ENCODE measurements at places on chromosomes 1 and 21.

GRCh38 chr1:35947547-35947946, 16.6 kb downstream of the AGO3 start:
- DNase-seq = no peak

GRCh38 chr1:58619286-58620054, 42.4 kb upstream of the TACSTD2 start:
- DNase-seq = no peak

- DNase-seq = no peak
These were observed 266.2 kb downstream of the FOXD2 start for GRCh38 chr1:47703981-47704596.

- no peak for DNase-seq
These were observed 129.3 kb upstream of the PLPPR5 start for GRCh38 chr1:99133756-99134500.

- no peak for DNase-seq
These were observed 3.0 kb downstream of the HSD3B1 start for GRCh38 chr1:119510046-119510445.

DNA sequence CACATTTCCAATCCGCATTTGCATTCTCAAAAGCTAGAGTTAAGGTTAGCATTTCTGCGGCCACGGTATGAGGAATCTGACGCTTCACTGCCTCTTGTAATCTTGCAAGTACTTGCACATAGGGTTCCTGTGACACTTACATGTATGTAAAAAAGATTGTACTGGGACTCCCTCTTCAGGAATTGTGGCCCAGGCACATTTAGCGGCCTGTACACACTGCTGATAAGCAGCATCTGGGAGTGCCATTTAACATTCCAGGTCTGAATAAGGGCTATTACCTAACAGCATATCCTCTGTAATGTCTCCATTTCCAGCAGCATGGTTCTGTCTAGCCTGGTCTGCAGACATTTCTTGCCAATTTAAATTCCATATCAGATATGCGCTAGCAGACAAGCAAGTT, 75.7 kb downstream of the AXDND1 start:
- no peak for DNase-seq

GRCh38 chr1:5297180-5297885, 642.9 kb downstream of the AJAP1 start:
- no peak for DNase-seq

DNA sequence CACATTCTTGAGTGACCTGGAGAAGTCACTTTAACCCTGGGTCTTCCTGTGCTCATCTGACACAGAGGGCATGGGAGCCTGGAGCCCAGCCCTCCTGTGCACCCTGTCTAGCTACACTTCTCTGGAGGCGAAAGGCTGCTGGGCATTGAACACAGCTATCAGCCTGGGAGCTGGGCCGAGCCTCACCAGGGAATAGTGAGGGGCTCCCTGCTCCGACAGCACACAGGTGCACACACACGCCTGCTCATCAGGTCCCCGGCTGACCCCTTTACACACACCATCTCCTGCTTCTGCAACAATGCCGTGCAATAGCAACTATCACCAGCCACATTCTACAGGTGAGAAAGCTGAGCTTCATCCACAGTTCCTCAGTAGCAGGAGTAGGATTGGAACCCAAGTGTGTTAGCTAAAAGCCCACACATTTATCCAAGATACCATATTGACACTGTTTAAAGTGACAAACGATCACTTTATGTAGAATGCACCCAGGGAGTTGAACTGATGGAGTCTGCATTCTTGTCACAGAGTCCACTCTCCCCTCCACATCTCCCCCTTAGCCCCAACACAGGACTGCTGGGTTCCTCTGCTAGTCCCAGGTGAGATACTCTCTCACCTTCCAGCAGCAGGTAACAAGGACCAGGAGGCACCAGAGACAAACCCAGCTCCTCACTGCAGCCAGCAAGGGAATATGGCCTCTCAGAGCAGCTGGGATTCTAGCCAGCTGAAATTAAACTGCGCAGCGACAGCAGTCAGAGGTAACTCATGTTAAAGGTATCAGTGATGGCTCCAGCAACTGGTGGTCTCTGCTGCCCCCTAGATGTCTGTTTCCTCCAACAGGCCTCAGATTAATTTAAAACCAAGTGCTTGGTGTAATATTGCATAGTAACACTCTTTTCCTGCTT, 18.3 kb upstream of the CAPN8 start:
- peak; percentile 18 for DNase-seq

DNA sequence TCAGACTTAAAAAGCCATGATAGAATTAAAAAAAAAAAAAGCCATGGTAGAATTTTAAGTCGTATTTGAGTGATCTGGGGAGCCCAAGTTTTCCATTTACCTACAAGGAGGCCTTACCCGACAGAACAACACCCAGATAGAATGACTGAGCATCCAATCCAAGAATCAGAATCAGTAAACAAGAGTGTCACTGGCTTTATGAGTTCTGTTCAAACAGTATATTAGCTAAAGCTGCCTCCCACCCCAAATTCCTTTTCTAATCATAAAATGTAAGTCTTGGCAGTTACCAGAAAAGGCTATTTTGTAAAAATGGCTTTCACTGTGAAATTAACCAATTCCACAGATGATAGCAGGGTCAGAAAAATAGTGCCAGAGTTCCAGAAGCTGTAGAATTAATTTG, 1.2 kb downstream of the GTF2B start:
- no peak for DNase-seq

GRCh38 chr1:5839161-5839880, 152.9 kb downstream of the NPHP4 start:
- no peak for DNase-seq

GRCh38 chr21:41168391-41169257, 664 bp downstream of the BACE2 start:
- DNase-seq = no peak

DNA sequence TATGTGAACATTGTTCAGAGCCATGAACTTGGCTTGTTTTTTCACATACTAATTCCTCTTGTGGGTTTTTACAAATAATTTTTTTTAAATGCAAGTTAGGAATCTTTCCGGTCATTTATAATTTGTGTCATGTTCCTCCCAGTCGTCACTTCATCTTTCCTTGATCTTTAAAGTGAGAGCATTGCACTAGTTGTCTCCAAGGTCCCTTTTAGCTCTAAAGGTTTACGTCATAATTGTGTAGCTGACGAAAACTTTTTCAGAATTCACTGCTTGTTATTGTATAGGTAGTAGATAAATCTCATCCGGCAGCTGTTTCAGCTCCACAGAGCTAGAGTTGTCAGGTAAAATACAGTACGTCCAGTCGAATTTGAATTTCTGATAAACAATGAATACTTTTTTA, 33.6 kb downstream of the SOAT1 start:
- no peak for DNase-seq

GRCh38 chr1:173995475-173995874, 26.7 kb downstream of the RC3H1 start:
- DNase-seq = no peak

- DNase-seq = no peak
These were observed 14.5 kb downstream of the GNB1 start for GRCh38 chr1:1876335-1876930.

GRCh38 chr1:11187000-11187399, 2.2 kb upstream of the ANGPTL7 start:
- no peak for DNase-seq

- no peak for DNase-seq
These were observed 27.0 kb downstream of the PLPP3 start for GRCh38 chr1:56552349-56552748.

GRCh38 chr1:153769221-153769620, 6.0 kb upstream of the SLC27A3 start:
- no peak for DNase-seq

DNA sequence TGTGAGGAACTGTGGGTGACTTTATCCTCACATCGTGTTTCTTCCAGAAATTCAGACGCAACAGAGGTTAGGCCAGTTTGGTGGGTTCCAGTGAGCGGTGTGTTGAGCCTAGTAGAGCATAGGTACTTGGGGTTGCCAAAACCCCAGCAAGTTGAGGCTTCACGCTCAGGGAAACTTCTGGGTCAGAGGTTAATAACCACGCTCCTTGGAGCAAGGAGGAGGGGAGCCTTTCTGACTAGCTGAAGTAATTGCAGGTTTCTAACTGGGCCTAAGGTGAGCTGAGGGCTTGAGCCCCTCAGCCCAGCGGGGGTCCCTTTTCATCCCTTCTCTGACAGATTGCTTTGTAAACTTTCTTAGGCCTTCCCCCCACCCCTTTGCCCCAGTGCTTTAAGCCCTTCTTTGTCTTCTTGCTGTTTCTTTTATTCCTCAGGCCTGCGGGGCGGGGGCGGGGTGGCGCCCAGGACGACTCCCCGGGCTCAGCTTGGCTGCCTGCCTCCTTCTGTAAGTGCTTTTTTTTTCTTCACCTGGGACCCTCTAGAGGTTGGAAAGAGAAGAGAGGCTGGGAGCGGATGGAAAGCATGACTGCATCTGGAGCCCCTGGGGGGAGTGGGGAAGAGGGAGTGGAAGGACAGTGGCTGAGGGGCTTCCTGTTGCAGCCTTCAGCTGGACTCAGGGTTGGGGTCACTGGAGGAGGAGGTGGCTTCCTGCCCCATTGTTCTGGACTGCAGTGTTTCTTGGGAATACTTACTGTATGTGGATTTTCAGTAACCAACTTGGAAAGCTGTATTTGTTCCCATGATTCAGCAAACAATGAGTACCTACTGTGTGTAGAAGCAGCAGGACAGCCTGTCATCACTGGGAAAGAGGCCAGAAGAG, 1.3 kb upstream of the ZNF436 start:
- no peak for DNase-seq

GRCh38 chr21:34915364-34915841, 133.7 kb downstream of the RUNX1 start:
- DNase-seq = no peak

GRCh38 chr1:213858581-213858980, 129.2 kb upstream of the PROX1 start:
- no peak for DNase-seq

GRCh38 chr1:232260861-232261260, 369.1 kb downstream of the SIPA1L2 start:
- DNase-seq = no peak

DNA sequence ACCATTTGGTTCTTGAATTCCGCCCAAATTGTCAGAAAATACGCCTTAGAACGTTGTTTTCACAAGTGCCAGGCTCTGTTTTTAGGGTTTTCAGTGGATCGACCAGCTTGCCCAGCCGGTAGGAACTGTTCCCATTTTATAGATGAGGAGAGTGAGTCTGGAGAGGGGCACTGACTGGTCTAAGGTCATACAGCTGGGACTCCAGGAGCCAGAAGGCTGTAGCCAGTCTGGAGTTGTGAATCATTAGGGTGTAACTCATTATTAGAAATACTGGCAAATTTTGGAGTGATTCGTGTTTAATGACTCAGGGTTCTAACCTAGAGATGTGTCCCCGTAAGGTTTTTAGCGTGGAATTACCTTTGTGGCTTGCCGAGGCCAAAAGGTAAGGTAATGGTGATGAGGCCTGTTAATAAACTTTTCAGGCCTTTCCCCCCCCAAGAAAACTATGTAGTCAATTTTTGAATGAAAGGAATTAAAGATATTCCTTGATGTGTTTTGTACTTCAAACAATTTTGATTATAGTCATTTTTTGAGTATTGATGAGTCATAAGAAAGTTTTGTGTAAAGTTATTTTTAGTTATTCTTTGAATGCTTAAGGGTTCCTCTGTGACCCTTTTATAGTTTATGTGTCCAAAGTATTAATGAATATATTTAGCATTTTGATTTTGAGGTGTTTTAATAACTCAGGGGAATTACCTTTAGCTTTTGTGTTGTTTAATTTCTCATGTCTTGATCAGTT, 2.1 kb downstream of the DYRK1A start:
- DNase-seq = no peak

DNA sequence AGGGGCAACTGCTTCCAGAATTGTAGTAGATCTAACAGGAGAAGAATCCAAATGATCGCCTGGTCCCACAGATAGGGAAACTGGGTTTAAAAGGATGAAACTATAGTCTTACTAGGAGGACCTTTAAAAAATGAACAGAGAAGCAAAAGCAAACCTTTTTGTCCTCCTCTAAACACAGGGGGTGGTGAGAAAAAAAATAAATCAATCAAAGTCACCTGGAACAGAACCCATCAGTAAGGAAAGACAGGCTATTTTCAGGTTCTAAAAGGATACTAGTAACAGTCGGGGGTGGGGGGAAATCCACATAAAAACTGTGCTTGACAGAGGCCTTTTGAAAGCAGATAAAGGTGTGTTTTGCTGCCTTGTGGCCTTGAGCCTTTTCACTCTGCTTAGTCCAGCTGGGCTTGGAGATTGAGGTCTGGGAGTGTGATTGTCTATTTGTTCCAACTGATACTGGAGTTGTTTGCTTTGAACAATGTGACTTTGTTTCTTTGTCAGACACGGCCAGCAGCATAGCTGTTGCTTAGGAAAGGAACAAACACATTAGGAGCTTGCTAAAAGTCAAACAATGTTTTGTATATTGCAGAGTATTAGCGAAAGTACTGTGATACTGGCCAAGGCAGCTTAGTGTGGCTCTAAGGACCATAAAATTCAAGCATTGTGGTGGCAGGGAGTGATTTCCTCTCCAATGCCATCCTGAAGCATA, 141.1 kb upstream of the IRF2BP2 start:
- DNase-seq = no peak

DNA sequence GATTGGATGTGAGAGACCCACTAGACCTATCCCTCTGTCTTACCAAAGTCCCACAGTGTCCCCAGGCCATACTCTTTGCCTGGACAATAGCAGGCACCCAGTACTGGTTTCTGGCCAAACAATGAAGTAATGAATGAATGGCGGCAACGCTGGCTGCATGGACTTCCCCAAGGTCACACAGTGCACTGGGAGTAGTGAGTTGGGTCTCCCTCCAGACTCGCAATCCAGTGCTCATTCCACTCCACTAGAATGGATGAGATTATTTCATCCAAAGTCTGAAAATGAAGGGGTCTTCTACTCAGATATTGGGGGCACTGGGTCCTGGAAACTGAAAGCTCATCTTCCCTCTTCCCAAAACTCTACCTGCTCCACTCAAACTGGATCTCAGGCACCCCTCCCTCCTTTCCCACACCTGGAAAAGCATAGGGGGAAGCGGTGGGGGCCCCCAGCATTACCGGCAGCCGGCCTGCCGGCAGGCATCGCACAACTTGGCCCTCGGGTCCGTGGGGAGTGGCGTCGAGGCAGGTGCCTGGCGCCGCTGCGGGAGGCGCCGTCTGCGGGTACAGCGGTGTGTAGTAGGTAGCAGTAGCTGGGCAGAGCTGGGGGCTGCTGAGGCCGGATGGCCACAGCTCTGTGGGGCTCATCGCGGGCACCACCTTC, 816 bp downstream of the E2F2 start:
- DNase-seq = no peak

All from T follicular helper cell (primary cell).